ENCODE measurements at places on chromosomes 1 and 21.

DNA sequence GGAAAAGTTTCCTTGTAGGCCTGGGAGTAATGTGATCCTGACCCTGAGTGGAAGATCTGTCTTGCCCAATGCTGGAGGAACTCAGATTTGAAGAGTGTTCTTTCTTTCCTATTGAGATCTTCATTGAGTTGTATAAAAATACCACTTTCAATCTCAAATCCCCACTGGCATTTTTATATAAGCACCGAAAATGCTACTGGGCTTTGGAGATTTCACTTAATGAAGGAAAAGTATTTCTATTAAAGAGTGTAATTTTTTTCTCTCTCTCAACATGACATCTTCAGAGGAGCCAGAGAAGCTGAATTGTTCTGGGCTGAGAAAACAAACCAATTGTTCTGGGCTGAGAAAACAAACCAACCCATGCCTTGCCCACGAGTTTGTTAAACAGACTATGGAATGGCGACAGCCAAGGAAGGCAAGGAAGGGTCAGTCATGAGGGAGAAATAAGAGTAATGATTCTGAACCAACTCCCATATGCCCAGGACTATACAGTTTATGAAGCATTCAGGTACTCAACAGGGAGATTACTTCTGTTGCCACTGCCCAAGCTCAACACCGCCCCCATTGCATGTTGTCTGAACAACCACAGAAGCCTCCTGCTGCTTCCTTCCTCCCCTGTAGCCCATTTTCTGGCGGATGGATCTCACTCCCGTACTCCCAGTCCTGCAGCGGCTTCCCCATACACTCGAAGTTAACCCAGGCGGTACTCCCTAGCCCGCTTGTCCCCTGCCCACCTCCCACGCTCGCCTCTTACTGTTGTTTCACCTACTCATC lies 103.2 kb downstream of the BEND5 start:
- no peak for DNase-seq

- DNase-seq: peak; percentile 40
Observed at GRCh38 chr1:234533975-234534876, 55.2 kb upstream of the TARBP1 start.

DNA sequence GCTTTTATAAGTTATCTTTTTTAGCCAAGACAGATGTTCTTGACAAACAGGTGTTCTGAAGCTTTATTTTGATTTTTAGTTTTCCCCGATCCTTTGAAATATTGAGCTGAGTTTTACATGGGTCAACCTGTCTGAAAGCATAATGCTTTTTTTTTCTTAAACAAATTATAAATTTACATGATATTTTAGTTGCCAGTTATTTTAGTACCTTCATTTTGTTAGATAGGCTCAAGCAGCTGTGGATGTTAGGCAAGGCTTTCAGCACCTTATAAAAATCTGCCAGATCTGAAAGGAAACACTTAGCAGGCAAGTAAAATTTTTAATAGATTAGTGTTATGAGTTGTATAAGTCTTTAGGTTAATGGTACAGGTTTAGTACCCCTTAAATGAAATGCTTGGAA lies 33.7 kb downstream of the ATF6 start:
- DNase-seq: no peak

DNA sequence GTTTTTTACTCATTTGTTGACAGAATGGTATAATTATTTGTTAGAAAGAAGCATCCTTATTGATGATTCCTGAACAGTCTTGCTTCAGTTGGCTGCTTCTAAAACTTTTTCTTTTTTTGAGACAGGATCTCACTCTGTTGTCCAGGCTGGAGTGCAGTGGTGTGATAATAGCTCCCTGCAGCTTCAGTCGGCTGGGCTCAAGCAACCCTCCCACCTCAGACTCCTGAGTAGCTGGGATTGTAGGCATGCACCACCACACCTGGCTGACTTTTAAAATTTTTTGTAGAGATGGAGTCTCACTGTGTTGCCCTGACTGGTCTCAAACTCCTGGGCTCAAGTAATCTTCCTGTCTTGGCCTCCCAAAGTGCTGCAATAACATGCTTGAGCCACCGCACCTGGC lies 38.8 kb downstream of the MACF1 start:
- DNase-seq: no peak

DNA sequence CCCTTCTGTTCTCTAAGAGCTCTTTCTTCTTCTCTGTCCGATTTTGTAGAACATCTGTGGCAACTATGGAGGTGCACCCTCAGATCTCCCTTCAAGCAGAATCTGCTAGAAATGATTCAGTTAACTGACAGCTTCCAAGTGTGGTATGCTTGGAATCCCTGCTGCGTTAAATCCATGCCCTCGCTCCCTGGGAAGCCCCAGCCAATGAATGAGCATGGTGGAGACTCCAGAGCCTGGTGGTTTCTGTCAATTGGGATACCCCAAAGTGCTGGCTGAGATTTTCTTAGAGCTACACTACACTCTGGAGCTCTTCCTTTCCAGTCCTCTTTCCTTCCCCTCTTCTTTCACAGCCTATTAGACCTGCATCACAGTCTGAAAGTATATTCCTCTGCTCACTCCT lies 116.3 kb upstream of the C1orf21 start:
- DNase-seq: peak; percentile 46

DNA sequence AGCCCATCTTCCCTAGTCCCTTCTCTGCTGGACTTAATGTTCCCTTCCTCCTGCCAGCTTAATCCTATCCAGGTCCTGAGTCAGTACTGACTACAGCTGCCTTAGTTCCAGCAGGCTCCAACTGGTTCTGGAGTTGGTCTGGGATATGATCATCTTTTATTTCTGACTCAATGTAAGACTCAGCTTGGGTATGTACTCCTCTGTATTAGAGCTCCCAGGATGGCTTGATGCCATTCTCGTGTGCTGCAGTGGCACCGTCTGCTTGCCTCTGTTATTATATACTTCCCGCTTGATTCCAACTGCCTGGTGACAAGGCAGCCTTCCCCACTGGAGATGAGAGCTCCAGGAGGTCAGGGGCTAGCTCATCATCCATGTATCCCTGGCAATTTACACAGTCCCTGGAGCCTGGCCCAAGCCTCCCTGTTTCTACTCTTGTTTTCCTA lies 164.4 kb upstream of the DPT start:
- peak; percentile 34 for DNase-seq

GRCh38 chr21:33289199-33289819 lies 23.1 kb downstream of the IL10RB start:
- peak; percentile 53 for DNase-seq

DNA sequence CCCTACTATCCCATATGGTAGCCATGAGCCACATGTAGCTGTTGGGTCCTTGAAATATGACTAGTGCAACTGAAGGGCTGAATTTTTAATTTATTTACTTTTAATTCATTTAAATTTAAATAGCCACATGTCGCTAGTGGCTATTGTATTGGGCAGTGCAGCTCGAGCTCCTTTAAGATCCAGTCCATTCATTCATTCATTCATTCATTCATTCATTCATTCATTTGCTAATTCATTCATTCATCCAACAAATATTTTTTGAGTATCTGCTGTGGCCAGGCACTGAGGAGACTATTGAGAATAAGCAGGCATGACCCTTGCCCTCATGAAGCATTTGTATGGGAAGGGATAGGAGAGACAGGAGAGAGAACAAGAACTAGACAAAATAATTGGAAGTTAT lies 29.5 kb upstream of the ACOT11 start:
- no peak for DNase-seq

GRCh38 chr1:180912211-180912800 lies 391 bp upstream of the KIAA1614 start:
- DNase-seq: peak; percentile 32

DNA sequence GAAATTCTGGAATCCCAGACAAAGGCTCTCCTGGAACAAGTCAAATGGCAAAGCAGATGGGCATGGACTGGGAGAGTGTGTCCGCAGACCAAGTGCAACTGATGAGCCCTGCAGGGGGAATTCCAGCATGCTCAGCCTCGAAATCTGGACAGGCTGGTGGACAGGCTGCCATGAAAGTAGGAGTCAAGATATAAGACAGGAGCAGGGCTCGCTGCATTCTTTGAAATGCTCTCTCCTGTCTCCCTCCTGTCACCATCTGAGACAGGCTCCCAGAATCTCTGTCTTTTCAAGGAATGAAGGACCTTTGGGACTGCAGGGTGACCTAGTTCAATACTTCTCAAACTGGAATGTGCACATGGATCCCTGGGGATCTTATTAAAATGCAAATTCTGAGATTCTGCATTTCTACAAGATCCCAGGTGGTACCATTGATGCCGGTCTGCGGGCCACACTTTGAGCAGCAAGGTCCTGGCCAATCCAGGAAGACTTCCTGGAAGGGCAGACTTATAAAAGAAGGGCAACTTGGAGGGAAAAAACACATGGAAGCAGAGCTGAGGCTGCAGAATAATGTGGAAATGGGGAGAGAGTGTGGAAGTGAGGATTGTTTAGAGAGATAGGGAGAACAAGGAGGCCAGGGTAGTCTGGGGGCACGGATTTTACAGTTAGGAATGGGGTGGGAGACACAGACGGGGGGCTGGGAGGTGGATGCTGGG lies 29.8 kb downstream of the TNNT2 start:
- no peak for DNase-seq

- DNase-seq: no peak
Observed at GRCh38 chr1:153585006-153585405, 19.4 kb upstream of the S100A2 start.

DNA sequence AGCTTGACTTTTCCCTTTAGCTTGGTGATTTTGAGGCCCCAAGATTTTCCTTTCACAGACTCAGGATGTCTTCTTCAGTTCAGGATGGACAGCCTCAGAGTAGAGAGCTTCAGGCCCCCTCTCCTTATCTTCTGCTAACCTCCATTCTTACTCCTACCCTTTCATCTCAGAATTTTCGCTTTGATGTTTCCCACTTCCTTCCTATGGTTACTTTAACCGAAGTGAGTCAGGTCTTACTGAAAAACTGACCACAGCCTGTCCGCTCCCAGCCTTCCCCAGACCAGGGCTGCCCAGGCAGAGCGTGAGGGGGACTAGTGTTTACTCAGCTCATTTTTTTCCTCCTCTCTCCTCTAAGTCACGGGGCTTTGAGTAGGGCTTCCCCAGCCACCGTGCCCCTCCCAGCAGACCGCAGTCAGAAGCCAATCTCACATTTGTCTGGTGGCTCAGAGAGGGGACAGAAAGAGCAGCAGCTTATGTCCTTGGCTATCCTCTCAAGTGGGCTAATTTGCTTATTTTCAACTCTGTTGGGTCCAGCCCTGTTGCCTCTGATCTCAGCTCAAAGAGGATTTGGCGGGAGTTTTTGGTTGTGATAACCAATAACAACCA lies 4.2 kb upstream of the IL19 start:
- DNase-seq: peak; percentile 83

GRCh38 chr1:101311146-101311920 lies 74.5 kb downstream of the S1PR1 start:
- no peak for DNase-seq

DNA sequence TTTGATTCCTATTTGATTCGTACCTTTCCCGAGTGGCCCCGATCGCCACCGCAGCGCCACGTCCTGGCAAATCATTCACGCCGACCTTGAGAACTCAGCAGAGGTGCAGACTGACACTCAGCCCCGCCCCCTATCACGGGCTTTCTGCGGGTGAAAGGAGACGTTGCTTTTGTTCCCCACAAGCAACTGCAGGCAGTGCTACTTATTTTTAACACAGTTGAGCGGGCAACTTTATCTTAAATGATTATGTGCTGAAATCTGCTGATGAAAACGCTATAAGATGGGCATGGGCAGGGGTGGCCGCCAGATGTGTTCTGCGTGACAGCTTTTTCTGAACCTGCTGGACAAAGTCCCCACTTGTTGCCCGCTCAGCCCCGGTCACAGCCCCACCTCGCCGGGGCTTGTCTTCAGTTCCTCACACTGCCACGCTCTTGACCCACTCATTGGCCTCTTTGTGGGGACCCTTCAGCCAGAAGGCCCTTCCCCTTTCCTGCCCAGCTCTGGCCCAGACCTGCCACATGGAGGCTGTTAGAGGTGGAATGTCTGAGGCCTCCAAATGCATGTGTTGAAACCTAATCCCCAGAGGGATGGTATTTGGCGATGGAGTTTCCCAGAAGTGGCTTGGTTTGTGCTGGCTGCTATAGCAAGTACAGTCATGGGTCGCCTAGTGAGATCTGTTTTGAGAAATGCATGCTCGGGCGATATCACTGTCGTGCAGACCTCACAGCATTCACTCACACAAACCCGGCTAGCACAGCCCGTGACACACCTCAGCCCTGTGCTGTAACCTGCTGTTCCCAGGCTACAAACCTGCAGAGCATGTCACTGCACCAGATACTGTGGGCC lies 15.7 kb upstream of the PDXK start:
- peak; percentile 41 for DNase-seq

- DNase-seq: no peak
Observed at GRCh38 chr1:37031871-37032270, 2.4 kb downstream of the GRIK3 start.

DNA sequence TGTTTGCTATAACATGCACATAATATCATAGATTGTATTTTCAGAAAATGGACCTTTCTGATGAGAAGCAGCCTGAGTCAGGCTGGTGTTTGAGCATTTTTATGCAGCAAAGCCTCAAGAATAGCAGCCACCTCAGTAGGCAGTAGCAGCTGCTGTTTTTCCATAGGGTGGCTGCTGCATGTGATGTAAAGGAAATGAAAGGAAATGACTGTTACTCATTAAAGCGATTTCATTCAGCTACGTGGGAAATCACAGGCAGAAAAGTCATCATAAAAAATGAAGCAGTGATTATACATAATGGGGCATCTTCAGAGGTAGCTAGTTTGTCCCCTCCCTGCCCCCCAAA lies 110.4 kb downstream of the PATJ start:
- no peak for DNase-seq
